M059J (cell line): ENCODE measurements at places on chromosomes 7 and 10.

DNA sequence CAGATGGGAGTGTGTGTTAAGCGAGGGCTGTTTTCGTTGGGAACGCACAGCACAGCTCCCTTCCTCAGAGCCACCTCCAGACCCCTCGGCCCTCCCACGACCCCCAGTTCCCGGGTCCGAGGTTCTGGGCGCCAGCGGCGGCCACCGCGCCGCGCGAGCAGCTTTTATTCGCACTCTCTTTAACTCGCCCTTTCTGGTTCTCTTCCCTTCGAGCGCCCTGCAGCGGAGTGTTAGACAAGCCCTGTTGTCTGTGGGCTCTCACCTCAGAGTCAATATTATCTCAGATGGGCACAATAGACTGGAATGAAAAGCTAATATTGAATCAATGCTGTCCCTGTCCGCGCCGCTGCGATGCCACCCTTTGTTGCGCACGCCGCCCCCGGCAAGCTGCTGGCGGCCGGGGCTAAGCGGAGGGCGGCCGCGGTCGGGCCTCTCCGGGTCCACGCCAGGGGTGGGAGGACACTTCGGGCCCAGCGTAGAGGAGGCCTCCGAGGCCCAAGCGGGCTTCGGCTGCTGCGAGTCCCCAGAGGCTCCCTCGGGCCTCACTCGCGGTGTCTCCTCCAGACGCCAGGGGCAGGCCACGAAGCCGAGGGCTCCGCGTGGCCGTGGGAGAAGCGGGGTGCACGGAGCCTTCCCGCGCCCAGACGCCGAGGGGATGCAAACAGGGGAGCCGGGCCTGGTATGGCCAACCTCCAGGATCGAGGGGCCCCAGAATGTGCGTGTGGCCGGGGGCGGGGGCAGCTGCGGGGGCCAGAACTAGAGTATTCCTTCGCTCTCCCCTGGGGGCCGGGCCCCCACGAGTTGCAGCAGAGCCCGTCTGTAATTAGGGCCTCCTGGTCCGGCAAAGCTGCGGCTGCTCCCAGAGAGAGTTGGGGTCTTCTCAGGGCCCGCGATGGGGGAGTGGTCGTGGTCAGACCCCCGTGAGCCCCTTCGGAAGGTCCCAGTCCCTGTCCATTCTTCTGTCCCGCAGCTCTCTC, 7.9 kb upstream of the EMX2 start:
- no peak for DNase-seq

GRCh38 chr7:143299840-143300239, 11.7 kb downstream of the CASP2 start:
- no peak for DNase-seq

- DNase-seq = peak; percentile 19
Measured at GRCh38 chr10:125448596-125448995, 234.4 kb downstream of the TEX36 start.

- DNase-seq = no peak
Measured at GRCh38 chr10:57506414-57507094, 761.1 kb downstream of the IPMK start.

DNA sequence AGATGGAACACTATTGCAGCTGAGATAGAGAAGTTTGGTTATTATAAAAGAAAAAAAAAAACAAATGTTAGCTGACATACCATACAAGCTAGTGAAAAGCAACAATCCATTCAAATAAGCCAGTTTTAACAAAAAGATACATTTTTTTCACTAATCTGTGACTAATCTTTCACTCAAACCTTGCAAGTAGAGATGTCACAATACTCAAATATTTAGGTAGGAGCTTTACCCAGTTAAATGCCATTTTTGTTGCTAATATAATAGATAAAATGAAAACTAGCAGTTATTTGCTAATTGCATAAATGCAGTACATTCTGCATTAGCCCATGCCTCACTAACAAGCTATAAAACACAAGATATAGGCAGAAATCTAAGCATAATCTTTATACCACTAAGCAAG, 123.6 kb downstream of the BTAF1 start:
- no peak for DNase-seq
